Cerebellar nuclear complex (tissue), 1 donor: ENCODE measurements at places on chromosomes 1 and 21.
A peak's percentile ranks its signal among the peaks of the same experiment; 100 is the strongest.

GRCh38 chr1:232183802-232184201, 446.1 kb downstream of the SIPA1L2 start:
- no peak for DNase-seq

DNA sequence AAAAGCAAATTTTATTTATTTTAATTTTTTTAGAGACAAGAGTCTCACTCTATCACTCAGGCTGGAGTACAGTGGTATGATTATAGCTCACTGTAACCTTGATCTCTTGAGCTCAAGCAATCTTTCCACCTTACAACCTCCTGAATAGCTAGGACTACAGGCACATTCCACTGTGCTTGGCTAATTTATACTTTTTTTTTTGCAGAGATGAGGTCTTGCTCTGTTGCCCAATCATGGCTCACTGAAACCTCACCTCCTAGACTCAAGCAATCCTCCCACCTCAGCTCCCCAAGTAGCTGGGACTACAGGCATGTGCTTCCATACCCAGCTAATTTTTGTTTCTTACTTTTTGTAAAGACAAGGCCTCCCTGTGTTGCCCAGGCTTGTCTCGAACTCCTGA, 49.5 kb downstream of the DR1 start:
- DNase-seq = no peak

DNA sequence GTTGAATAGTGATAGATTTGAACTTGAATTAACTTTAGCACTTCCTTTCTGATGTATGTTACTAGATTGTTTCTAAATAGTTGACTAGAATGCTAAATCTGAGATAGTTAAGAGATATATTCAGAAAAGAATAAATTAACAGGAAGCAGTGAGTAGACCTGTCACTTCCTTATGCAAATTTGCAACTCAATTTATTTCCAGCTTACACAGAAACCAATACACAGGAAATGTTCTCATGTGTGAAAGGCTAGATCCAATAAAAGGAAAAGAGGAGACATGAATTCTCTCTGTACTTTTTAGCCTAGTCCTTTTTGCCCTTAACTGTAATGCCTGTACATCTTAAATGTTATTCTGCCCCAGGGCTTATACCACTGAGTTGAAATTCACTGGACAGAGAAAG, 522.3 kb downstream of the COL11A1 start:
- no peak for DNase-seq

DNA sequence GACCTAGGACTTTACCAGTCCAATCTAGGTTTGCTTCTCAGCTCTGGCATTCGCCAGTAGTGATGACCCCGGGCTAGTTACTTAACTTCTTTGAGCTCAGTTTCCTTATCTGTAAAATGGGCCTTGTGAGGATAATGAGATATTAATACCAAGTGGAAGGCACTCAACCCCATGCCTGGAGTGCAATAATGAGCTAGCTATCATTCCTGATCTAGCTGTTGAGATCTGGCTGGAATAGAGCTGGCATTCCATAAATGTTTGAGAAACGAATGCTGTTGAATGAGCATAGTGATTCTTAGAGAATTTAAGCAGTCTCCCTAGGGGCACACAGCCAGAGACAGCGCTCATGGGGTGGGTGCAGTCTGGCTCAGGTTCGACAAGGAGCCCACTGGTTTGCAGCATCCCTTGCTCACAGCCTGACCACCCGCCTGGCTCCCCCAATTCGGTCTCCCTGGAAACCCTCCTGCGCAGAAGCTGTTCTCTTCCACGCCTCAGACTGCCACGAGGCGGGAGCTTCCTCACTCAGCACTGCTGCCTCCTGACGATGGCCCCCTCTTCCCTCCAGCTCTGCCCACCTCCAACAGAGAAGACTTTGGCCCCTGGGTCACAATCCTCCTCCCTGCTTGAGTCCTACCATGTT, 32.5 kb downstream of the DHCR24 start:
- no peak for DNase-seq

DNA sequence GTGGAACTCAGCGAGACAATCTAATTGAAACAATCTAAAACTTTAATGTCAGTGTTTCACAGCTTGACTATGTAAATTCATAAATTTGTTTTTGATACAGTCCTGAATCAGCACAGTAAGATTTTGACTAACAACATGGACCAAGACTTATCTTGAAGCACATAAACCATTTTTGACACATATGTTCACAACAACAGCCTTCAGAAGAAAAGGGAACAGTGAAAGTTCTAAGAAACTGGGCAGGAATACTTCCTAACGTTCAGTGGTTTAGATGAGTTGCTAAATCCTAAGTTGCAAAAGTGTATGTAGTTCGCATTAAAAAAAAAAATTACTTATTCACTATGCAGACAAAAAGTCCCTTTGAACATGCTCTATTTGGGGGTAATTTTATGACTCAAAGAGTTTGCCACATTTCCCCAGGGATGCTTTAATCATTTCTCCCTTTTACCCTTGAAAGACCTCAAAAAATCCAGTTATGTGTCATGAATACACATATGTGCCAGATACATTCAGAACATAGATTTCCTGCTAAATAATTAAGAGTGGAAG, 120.2 kb downstream of the MRPL39 start:
- DNase-seq = no peak

DNA sequence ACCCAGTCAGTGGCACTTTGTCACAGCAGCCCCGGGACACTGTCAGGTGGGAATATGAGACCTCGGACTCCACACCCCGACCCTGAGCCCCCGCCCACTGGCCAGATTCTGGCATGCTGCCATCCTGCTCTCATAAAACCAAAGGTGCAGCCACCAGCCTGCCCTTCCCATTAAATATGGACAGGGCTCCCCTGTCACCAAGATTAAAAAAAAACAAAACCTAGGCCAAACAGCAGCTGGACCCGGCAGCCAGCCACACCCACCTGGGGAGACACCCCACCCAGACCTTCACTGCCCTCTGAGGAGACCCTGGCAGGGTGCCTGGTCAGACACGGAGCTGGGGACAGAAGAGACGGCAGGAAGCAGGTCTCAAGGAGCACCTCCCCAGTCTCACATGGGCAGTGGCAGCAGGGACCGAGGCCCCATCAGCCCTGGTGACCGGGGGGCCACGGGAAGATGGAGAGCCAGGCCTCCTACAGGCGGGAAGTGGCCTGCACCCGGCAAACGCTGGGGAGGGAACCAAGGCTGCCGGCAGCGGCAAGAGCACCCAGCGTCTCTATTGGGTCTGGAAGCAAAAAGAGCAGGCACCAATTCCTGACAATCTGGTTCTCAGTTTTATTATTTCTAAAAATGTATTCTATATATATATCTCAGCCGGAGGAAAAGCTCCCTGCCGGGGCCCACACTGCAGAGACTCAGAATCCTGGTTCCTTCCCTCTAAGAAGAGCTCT, 61.9 kb downstream of the ACOT7 start:
- DNase-seq = no peak

DNA sequence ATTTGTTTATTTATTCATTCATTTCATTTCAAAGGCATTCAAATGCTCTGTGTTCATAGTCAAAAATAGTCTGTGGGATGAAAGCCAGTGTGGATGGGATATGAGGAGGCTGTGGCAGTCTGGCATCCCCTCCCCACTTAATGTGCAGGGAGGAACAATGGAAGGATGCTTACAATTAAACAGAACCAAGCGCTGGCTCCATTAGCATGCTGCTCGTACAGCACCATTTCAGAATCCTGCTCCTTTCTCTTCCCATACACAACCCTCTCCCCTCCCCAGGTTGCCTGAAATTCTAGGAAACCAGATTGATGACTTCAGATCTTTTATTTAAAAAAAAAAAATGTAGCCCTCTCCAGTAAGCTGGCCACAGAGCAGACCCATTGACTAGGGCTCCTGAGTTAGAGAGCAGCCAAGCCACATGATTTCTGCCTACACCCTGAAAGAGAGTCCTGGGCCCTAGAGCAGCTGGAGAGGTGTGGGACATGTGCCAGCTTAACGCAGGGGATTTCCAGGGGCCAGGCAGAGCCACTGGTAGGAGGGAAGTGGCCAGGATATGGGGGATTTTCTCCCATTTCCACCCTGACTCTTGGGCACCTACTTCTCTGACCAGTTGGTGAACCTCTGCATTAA, 205.2 kb downstream of the ASTN1 start:
- DNase-seq = no peak

DNA sequence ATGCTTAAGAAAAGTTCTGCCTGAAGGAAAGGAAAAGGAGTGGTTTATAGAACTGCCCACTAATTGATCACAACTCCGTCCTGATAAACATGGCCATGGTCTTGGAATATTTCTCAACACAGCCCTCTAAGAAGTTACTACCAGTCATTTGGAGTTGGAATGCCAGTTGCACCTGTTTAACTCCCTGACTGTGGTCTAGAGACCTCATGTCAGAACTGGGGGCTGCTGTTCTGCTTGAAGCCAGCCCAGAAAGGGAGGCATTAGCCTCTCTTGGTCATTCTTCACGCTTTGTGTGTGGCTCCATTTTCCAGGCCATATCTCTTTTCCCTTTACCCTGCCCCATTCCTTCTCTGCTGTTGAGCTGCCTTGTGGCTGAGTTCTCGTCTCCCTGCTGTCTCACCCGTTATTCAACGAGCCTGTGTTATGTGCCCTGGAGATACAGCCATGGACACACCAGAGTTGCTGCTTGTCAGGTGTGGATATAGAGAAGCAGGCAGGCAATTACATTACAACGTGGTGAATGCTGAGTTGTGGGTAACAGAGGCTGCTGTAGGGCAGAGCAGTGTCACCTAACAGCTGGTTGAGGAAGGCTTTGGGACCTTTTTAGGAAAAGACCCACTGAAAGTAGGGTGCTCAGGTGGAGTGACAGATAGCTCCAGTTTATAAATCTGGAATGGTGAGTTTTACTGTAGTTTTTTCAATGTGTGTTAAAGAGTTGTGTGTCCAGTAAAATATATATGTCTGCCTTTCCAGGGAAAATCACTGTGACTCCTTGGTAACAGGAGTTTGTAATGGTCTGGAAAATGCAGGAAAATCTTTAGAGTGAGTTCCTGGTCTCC, 137.0 kb upstream of the IPO9 start:
- no peak for DNase-seq

GRCh38 chr1:219757890-219758289, 145.0 kb upstream of the ZC3H11B start:
- no peak for DNase-seq

GRCh38 chr1:246659594-246660140, 64.5 kb upstream of the SCCPDH start:
- no peak for DNase-seq

- DNase-seq = peak; percentile 1
These were observed 1.2 kb upstream of the LUZP1 start for GRCh38 chr1:23169727-23170335.

- DNase-seq = no peak
These were observed 183.7 kb upstream of the ZC3H12A start for GRCh38 chr1:37290718-37291117.

- no peak for DNase-seq
These were observed 122.7 kb downstream of the GABPA start for GRCh38 chr21:25857308-25858074.

DNA sequence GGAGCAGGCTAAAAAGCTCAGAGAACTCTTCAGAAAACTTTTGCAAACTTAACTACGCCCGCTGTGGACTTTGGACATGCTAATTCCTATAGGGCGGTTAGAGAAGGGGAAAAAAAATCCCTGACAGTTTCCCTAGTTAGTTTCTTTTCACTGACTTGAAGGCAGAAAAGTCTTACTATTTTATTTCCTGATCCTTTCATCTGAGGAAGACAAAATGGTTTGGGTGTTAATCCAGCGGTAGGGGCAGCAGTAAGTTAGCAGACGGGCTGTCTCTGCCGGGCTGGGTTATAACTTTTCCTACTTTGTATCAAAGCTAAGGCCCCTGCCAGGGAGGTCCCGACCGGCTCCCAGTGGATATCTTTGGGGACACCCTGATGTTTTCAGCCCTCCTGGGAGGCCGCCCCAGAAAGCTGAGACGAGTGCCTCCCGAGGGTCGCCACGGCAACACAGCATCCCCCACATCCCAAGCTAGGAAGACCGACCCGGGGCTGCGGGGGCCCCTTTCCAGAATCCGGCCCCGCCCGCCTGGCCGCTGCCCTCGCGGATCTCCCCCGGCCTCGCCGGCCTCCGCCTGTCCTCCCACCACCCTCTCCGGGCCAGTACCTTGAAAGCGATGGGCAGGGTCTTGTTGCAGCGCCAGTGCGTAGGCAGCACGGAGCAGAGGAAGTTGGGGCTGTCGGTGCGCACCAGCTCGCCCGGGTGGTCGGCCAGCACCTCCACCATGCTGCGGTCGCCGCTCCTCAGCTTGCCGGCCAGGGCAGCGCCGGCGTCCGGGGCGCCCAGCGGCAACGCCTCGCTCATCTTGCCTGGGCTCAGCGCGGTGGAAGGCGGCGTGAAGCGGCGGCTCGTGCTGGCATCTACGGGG, 162.6 kb downstream of the RUNX1 start:
- DNase-seq = no peak

GRCh38 chr1:84502927-84503326, 3.3 kb upstream of the SPATA1 start:
- DNase-seq = no peak

DNA sequence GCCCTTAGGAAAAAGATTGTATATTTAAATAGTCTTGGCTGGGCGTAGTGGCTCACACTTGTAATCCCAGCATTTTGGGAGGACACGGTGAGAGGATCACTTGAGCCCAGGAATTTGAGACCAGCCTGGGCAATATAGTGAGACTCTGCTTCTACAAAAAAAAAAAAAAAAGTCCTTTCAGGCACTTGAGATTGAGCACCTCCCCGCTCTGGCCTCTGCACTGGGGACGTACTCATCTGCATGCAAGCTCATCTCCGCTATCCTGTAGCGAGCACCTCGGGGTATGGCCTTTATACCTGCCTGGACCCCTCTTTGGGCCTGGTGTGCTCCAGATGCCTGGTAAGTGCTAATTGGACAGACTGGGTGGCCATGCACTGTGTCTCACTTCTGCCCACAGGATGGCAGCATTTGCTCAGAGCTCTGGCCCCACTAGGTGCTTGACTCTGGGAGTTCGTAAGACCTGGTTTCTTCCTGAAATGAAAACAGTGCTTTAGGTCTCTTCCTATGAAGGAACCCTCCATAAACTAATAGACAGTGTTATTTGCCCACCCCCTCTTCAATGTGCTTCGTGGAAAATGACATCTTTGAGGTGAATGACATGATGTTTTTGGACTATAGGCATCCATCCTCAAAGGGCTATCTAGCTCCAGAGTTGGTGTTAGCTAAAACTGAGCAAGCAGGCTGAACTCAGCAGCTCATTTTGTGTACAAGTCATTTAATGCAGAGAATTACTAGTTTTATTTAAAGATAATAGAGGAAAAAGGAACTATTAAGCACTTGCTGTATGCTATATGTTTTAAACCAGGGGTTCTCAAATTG, 61.7 kb upstream of the ADAR start:
- no peak for DNase-seq

DNA sequence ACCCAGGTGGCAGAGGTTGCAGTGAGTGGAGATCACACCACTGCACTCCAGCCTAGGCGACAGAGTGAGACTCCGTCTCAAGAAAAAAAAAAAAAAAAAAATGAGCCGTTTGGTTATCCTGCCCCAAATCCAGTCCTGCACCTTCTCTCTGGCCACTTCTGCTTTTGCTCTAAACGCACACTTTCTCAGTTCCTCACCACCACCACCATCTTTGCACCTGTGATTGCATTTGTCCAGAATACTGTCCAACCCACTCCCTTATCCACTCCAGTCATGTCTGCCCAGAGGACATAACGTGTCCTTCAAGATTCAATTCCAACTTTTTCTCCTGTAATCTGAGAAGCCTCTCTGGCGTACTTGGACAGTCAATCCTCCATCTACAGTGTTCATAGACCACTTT, 2.2 kb upstream of the NEK2 start:
- DNase-seq = no peak

GRCh38 chr21:40639616-40640194, 207.3 kb downstream of the DSCAM start:
- DNase-seq = no peak

- no peak for DNase-seq
These were observed 438.5 kb downstream of the MATN1 start for GRCh38 chr1:30284728-30285475.

GRCh38 chr1:183023601-183024316, 539 bp downstream of the LAMC1 start:
- peak; percentile 21 for DNase-seq

- no peak for DNase-seq
These were observed 1.3 kb downstream of the GLRX2 start for GRCh38 chr1:193103759-193104501.
